NCI-H2171 treated with DMSO at 0.1 percent for 48 hours (cell line): ENCODE measurements at places on chromosomes 12 and 14.

- DNase-seq: no peak
Observed at GRCh38 chr12:122276242-122276641, 9.9 kb upstream of the VPS33A start.

DNA sequence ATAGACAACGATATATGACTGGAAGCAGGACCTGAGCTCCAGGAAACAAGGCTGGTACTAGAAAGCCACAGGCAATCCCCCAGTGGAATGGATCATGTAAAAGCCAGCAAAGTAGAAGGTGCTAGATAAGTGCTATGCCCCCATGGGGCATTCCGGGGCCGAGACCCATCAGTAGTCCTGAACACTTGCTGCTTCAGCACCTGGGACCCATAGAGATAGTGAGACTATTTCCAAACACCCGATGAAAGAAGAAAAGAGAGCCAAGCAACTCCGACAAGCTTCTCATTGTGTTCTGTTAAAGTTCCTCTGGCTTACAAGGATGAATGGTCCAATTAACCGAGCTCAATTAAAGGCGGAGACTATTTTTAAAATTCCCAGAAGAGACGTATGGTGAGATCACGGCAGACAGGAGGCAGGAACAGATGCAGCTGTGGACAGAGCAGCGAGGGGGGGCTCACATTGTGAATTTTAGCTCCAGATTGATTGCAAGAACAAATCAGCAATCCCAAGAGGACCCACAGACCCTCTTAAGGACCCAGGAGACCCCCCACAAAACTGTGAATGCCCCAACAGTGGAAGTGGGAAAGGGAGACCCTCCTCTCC lies 142.5 kb upstream of the OVCH1 start:
- no peak for DNase-seq

- peak; percentile 53 for DNase-seq
Observed at GRCh38 chr12:111596985-111597830, 1.9 kb downstream of the ATXN2 start.

DNA sequence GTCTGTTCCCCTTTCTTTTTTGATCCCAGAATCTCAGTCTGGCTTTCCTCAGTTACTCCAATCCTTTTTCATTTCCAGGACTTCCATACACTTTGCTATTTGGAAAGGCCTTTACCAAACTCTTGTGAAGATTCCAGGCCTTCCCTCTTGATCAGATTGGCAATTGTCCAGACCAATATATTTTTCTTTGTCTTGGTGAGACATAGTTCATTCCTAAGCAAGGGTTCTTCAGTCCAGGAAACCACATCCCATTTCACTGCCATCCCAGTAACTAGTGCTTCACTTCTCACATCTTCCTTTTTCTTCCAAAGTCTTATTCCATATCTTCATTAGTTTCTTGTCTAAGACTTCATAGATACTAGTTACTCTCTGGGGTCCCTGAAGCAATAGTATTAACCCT lies 2.1 kb upstream of the PTPRQ start:
- DNase-seq: no peak

DNA sequence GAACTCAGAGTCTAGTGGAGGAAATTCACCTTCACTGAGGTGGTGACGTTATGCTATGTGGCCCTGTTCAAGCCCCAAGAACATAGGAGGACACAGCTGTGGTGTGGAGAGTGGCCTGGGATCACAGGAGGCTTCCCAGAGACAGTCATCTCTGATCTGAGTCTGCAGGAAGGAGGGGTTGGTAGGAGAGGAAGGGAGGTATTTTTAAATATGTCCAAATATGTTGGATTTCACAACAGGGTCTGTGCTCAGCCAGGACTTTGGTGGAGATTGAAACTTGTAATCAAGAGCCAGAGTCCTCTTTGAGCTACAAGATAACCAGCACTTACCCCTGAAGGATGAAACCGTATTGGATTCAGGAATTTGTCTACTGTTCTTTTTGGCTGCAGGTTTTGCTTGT lies 26.4 kb upstream of the MED13L start:
- no peak for DNase-seq

GRCh38 chr12:6181583-6182278 lies 18.5 kb upstream of the CD9 start:
- DNase-seq: peak; percentile 83

DNA sequence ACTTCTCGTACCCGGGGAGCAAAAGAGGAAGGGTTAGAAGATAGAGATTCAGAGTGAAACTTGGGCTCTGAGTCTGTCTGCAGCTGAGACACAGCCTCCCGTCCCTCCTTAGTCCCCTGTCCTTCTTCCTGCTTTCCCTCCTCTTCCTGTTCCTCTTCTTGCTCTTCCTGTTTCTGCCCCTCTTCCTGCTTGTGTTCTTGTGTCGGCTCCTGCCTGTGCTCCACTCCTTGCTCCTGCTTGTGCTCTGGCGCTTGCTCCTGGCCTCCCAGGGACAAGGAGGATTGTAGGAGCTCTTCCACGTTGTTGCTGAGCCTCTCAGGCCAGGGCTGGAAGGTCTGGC lies 3.0 kb downstream of the ACRBP start:
- no peak for DNase-seq

GRCh38 chr12:110234755-110235154 lies 46.3 kb upstream of the ATP2A2 start:
- no peak for DNase-seq

- peak; percentile 60 for DNase-seq
Observed at GRCh38 chr12:98373025-98373554, 142.3 kb upstream of the TMPO start.

DNA sequence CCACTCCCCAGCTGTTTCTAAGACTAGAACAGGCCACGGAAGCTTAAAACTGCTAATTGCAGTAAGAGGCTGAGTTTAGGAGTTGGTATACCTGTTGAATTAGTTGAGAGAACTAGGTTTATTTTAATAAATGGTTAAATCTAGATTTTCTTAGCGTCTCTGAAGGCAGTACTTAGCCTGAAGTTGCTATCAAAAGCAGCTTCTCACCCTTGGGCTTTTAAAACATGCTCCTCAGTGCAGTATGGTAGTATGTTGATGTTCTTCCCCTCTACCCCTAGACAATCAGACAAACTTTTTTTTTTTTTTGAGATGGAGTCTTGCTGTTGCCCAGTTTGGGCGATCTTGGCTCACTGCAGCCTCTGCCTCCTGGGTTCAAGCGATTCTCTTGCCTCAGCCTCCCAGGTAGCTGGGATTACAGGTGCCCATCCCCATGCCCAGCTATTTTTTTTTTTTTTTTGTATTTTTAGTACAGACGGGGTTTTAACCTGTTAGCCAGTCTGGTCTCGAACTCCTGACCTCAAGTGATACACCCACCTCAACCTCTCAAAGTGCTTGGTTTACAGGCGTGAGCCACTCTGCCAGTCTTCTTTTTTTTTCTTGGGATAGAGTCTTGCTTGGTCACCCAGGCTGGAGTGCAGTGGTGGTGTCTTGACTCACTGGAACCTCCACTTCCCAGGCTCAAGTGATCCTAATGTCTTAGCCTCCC lies 6.8 kb downstream of the SRSF5 start:
- DNase-seq: no peak
